ENCODE measurements at places on chromosomes 2 and 18.
A peak's percentile ranks its signal among the peaks of the same experiment; 100 is the strongest.

DNA sequence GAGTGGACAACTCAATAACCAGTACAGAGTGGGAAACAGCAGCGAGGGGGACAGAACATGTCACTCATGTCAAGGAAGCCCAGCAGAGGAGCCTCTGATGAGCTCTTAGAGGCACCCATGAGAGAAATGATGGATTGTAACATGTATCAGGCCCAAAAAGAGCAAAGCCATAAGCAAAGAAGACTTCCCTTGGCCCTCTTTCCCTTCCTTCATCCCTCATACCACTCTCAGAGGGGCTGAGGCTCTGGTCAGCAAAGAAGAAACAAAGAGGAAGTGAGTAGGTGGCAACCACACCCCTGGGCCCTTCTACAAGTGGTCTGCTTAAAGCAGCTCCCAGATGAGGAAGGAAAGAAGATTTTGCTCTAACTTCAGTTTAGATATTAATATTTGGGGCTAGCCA, 112.8 kb downstream of the CDC42EP3 start:
- no peak for DNase-seq

DNA sequence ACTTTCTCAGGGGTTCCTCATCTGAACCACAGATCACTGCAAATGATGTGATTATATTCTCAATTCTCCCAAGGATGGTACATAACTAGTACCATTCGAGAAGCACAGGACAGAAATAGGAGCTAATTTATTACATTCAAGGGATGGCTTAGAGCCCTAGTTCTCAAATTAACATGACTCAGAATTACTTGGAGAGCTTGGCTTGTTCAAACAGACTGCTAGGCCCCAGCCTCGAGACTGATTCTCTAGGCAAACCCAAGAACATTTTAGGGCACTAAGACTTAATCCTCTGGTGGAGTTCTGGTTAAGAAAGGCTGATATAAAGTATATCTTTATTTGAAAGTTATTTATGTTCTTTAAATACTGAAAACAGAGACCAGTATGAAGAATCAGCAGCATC, 35.8 kb downstream of the HIBCH start:
- peak; percentile 5 for DNase-seq

- no peak for DNase-seq
Measured at GRCh38 chr2:15974565-15975260, 34.4 kb downstream of the MYCN start.

- DNase-seq: no peak
Measured at GRCh38 chr18:50649821-50650220, 89.9 kb downstream of the MAPK4 start.

GRCh38 chr2:190190507-190191162, 128.1 kb upstream of the MSTN start:
- DNase-seq: no peak

DNA sequence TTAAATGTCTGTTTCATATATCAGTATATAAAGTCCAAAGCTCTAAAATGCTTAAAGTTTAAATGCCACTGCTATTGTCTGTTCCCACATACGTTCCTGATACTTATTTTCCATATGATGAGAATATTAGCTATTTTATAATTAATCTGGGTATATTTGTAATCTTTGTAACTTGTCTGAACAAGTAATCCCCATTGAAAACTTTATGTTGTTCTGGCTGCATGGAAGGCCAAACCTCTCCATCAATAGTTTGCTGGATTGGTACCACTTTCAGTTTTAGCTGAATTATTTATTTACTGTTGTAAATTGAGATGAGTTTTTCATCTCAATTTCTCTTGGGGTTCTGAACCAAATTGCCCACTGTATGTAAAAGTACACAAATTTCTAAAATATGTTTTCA, 1.5 kb downstream of the MBD5 start:
- no peak for DNase-seq

Measured in fibroblast of skin of left quadriceps (primary cell).